ENCODE measurements at places on chromosomes 1 and 21.

DNA sequence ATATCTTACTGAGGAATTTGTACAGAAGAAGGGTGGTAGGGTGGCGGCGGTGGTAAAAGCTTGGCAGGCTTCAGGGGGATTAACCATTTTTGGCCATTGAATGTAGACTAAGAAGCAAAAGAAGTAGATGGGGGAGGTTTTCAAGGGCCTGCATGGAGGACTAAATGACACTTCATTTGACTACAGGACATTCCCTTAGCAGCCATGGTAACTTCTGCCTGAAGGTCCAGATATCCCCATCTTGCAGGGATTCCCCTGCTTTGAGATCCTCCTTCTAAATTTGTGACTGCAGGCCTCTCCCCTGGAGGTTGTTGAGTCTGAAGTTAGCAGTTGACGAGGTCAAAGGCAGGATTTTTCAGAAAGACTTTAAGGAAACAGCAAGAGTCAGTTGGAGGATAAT lies 4.8 kb downstream of the VASH2 start:
- DNase-seq, result no peak

- DNase-seq, result no peak
Observed at GRCh38 chr1:166302989-166303758, 136.4 kb upstream of the FAM78B start.

DNA sequence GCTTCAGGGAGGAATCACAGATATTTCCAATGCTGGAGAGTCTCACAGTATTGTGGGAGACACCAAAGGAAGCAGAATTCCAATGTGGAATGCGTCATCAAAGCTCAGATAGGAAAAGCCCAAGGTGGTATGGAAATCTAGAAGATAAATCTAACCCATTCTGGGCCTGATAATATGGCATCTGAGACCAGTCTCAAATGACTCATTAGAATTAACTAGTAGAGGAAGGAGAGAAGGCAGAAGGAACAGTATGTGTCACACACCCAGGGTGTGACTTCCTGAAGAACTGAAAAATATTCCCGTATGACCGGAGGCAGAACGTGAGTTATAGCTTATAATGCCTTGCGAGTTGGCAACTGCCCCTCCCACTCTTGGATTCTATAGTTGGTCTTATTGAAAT lies 499.2 kb downstream of the PLPP3 start:
- DNase-seq, result no peak

DNA sequence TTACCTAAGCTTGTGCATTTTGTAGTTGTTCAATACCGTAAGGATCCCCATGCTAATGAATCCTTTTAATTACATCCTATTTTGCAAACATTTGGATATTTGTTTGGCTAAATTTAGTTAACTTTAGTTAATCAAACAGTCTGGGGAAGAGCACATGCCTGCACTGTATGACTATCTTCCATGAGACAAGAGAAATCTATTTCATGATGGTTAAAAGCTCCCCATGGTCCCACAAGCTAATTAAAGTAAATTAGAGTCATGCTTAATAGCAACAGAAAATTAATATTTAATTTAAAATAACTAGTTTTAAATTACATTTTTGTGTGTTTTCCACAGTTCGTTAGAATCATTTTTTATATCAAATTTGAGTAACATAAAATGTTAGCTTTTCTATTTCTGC lies 95.4 kb upstream of the S1PR1 start:
- DNase-seq, result no peak

GRCh38 chr1:64325856-64326255 lies 122.4 kb downstream of the UBE2U start:
- no peak for DNase-seq

DNA sequence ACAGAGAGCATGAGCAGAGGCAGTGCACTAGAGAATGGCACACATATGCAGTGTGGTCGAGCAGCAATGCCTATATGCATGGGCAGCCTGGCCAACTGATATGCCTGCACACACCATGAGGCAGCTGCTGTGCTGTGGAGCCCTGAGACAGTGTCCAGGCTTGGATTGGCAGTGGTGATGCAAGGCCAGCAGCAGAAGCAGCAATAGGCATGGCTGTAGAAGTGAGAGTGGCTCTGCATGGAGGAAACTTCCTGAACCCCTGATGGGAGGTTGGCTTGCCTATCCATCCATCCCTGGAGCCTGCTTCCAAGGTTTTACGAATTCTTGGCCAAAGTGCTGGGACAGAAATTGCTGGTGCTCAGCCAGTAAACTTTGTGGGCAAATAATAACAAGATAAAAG lies 89.7 kb downstream of the DIRAS3 start:
- no peak for DNase-seq

- no peak for DNase-seq
Observed at GRCh38 chr1:190377294-190377693, 100.4 kb downstream of the BRINP3 start.

DNA sequence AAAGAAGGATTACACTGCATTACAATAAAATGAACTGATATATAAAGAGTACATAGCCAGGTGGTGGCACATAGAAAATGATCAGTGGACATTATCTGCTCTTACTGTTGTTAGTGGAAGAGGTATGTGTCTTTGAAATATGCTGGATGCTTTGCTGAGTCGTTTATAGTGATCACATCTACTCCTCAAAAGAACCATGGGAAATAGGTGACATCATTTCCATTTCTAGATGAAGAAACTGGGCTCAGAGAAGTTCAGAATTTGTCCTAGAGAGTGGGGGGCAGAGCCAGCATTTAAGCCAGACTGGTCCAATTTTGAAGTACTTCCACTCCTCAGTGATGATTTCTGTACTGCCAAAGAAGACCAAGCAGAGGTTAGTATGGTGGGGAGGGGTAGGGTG lies 34.0 kb upstream of the BACH1 start:
- DNase-seq, result no peak

DNA sequence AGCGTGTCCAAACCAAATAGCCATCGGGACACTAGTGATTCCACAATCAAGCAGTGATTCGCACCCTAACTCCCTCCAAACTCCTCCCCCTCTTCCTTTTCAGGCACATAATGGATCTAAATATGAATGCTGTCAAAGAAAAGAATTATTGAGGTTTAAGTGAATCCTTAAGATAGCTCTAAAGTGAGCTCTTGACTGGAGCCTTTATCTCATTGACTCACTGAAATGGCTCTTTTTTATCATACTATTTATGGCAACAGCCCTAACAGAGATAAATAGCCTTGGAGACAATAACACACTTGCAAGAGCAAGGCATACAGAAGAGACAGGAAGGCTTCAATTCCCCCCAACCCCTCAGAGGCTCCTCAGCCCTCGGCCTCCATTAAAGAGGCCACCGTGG lies 143.3 kb downstream of the PLXNA2 start:
- no peak for DNase-seq

DNA sequence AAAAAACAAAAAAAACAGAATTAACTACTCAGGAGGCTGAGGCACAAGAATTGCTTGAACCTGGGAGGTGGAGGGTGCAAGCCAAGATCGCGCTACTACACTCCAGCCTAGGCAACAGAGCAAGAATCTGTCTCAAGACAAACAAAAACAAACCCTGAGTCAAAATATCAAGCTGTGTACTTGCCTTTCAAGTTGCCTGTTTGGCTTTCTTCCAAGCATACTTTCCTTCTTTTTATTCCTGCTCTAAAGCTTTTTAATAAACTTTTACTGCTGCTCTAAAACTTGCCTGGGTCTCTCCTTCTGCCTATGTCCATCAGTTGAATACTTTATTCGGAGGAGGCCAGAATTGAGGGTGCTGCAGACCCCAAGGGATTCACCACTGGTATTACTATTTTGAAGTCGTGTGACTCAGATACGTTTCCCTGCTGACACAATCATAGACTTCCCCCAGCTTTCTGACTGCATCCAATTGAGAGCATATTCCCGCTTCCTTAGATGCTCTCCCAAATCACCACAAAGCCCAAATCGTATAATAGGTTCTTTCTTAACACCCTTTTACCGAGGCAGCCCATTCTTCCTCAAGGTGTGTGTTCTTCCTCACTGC lies 3.5 kb upstream of the ACBD6 start:
- DNase-seq, result no peak

DNA sequence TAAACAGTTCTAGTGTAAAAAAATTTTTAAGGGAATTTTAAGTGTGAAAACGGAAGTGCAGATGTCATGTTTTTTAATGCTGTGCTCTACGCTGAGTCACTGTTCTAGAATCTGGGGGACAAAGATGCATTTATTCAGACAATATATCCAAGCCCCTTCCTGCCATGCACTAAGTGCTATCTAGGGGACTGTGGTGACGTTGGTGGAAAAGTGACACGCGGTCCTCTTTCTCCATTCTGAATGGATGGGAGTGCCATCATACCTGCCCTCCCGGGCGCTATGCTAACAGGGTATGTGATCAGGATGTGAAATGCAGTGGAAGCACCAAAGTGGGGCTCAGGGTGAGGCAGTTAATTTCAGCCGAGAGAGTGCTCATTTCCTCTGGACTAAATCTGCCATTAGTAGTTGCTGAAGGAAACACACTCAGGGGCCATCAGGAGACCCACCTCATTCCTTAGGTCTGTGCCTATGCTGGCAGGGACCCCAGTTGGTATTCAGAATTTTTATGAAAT lies 6.6 kb downstream of the C1orf226 start:
- no peak for DNase-seq

DNA sequence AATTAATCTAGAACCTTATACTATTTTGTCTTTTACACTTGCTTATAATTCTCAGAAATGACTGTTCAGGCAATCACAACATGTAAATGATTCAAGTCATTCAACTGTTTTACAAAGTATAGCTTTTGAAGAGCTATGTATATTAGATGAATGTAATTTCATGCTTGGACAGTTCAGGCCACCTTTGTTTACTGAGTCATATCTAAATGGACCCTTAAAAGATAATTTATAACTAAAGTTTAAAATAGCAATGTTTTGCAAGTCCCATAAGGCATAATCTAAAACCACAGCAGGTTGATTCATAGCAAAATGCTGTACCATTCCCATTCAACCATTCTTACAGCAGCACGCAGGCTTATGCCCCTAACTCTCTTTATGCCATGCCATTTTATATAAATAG lies 64.8 kb downstream of the PIK3R3 start:
- DNase-seq, result no peak

- DNase-seq, result no peak
Observed at GRCh38 chr1:246447501-246447900, 59.6 kb downstream of the SMYD3 start.

GRCh38 chr1:243406424-243406823 lies 150.6 kb downstream of the SDCCAG8 start:
- no peak for DNase-seq

- DNase-seq, result no peak
Observed at GRCh38 chr1:48869116-48869893, 92.6 kb upstream of the BEND5 start.

DNA sequence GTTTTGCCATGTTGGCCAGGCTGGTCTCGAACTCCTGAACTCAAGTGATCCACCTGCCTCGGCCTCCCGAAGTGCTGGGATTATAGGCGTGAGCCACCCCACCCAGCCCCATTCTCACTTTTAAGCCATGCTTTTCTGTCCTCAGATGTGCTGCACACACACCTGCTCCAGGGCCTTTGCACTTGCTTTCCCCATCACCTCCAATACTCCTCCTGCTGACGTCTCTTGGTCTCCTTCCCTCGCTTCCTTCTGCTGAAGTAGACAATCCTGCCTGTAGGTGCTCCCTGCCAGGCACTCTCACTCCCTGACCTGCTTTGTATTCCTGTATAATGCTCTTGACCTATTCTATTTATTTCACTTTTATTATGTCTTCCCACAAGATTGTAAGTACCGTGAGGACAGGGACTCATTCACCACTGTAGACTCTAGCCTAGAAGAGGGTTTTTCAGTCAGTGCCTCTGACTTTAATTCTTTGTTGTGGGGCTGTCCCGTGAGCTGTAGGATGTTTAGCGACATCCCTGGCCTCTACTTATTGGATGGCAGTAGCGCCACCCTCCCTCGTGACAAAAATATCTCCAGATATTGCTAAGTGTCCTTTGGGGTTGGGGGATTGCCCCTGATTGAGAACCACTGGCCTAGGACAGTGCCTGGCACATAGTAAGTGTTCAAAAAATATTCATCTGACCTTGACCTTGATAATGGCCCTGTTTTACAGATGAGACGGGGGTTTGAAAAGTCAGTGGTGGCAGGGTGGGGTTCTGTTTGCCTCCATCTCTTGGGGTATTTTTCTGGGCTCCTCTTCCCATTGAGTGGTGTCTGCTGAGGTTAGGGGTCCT lies 4.6 kb downstream of the TNFRSF1B start:
- no peak for DNase-seq

- DNase-seq, result no peak
Observed at GRCh38 chr1:6923416-6923815, 138.2 kb downstream of the CAMTA1 start.

Measured in activated CD4-positive, CD25-positive, alpha-beta regulatory T cell (primary cell).